GM04504 (cell line): ENCODE measurements at places on chromosomes 2 and 18.

GRCh38 chr2:194674043-194674442, 983.0 kb upstream of the SLC39A10 start:
- no peak for DNase-seq

DNA sequence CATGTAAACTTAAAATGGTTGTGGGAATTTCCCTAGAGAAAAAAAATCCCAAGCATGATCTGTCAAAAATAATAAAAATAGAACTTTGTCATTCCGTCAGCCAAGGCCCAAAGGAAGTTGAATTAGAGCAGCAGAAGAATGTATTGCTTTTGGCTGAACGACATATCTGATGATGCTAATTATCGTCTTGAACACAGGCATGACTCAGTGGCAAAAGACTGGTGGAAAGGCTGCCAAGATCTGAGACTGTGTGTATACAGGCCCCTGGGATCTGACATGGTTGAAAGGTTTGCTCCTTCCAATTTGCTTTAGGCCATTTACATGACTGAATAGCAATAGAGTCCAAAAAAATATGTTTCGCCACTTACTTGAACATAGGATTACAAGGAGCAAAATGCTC, 1057.1 kb upstream of the CRIM1 start:
- no peak for DNase-seq

DNA sequence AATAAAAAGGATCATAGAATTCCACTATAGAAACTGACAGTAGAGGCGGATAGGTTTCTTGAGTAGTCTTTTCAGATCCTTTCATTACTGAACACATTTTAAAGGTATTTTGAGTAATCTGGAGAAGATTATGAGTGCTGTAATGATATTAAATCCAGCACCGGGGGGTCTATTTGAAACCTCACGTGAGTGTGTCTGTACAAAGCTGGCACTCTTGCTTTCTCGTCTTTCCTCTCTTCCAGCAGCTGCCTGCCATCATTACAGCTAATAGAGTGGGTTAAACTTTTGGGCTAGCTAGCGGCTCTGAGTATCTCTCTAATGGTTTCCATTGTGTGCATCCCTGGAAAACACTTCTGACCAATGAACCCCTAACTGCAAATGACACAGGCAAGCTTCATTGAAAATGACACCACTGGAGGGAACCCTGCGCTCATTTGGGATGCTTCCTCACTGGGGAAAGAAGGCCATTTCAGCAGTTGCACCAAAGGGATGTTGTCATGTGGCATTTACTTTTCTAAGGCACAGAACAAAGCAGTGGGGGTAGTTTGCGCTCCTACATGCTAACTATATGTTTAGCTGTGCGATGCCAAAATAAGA, 101.0 kb downstream of the HRH4 start:
- DNase-seq: no peak

DNA sequence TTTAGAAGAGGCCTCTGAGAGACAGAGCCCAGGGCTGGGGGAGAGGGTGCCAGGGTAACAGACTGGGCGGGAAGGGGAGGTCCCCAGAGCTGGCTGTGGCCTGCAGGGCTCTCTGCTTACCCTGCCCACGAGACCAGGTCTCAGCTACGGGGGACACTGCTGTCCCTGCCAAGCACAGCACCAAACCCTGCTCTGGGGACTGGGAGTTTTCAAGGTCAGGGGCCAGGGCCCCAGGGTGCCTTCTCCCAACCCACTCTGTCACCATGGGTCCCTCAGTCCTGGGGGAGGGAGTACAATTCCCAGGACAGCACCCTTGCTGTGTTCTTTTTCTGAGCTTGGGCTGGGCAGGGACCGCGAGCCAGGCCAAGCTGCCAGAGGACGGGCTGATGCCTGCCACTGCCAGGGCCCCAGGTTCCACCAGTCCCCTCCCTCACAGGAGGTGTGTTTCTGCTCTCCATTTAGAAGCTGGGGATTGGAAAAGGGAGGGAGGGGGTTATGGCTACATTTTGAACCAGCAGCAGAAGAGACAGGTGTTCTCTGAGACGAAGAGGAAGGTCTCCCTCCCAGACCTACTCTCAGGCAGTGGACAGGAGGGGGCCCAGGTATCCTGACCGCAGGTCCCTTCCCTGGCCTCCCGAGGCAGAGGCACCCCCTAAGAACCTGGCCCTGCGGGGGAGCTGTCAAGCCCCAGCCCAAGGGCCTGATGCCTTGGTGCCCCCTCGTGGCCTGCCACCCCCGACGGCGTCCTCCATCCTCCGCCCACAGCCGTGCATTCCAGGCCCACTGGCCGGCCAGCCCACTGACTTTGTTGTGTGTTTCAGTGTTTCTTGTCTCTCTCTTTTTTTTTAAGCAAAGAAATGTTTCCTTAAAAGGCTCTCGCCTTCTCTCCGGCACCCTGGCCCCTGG, 80.4 kb downstream of the TNS1 start:
- no peak for DNase-seq

- DNase-seq: peak; percentile 33
These were observed 418.0 kb upstream of the TNP1 start for GRCh38 chr2:217277646-217278398.

DNA sequence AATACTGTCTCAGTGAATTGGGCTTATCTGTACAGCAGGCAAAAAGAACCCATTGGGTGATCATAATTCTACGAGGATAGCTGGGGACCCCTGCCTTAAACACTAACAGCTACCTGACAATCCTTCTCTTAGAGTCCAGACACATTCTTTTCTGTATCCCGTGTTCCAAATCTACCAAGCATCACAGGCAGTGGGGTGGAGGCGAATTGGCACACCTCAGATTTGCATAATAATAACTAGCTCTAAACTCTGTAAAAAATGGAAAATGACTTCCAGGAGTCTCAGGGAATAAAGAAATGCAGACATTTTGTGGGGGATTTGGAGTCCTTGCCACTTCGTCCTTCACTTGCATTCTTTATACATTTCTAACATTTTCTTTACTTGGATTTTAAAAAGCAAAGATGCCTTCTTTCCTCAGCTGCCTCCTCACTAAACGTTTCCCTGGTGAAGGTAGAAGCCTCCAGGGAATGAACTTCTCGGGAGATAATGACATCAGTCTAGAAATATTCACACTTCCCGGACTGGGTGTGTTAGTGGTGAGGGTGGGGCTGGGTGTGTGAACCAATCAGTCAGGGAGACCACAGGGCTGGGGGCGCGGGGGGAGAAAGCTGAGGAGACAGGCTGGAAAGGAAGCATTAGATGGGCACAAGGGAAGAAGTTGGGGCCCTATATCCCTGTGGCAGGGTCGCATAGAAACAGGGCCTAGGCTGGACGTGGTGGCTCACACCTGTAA, 59.1 kb upstream of the BOD1L2 start:
- DNase-seq: no peak

- no peak for DNase-seq
These were observed 565.7 kb upstream of the ZEB2 start for GRCh38 chr2:145085612-145086011.

GRCh38 chr2:160306985-160307384, 106.9 kb upstream of the ITGB6 start:
- peak; percentile 98 for DNase-seq

GRCh38 chr2:86225581-86225980, 26.3 kb downstream of the MRPL35 start:
- no peak for DNase-seq
